Fibroblast of skin of right biceps (primary cell): ENCODE measurements at places on chromosomes 11 and 22.

GRCh38 chr11:36091256-36091811 is 147.5 kb downstream of the LDLRAD3 start:
- peak; percentile 53 for DNase-seq

DNA sequence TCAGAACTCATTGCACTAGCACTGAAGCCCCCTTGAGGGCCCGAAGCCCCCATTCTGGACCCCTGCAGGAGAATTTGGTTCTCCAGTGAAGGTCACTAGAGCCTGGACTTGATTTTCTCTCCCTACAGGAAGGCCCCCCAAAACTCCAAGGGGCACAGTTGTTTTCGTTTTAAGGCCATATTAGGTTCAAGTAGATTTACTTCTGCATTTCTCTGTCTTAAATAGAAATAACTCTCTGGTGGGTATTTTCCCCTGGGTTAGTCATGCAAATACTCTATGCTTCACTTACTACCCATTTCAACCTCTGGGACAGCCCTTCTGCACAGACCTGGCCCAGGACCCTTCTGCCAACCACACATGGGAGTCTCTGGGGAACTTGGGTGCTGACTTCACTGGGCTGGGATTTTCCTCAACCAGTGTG is 41.6 kb downstream of the WEE1 start:
- peak; percentile 31 for DNase-seq

DNA sequence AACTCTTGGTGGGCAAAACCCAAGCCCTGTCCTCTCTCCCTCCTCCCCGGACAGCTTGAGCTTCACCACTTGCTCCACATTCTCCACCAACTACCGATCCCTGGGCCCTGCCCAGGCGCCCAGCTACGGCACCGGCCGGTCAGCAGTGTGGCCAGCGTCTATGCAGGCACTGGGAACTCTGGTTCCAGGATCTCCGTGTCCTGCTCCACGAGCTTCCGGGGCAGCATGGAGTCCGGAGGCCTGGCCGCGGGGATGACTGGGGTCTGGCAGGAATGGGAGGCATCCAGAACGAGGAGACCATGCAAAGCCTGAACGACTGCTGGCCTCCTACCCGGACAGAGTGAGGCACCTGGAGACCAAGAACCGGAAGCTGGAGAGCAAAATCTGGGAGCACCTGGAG is 68.9 kb upstream of the RTL6 start:
- DNase-seq: no peak

- no peak for DNase-seq
These were observed 2.2 kb upstream of the SIGIRR start for GRCh38 chr11:416757-417621.

- DNase-seq: peak; percentile 65
These were observed 497 bp upstream of the SYT12 start for GRCh38 chr11:67022341-67022933.

- peak; percentile 38 for DNase-seq
These were observed 25.7 kb downstream of the DRD4 start for GRCh38 chr11:662689-663274.

DNA sequence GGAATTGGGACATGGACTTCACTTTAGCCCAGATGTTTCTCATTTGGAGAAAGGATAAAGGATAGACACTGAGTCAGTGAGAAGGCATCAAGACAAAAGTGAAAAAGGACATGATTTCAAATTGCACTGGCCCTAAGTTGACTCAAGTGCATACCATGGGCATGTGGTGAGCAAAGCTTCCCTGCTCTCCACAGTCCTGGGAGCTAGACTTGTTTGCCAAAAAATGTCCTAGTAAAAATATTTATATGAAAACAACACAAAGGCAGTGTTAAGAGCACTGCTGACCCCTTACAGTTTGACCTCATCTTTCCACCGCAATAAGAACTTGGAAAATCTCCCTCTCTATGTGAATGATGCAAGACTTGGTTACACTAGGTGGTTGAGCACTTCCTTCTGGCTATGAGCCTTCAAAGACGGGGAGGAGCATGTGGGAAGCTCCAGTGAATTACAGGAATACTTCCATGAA is 46.5 kb upstream of the FIBIN start:
- peak; percentile 100 for DNase-seq

- no peak for DNase-seq
These were observed 393.1 kb upstream of the NARS2 start for GRCh38 chr11:78967811-78968210.

- DNase-seq: peak; percentile 55
These were observed 10.9 kb downstream of the ACO2 start for GRCh38 chr22:41479671-41480396.

GRCh38 chr11:32374261-32374711 is 61.1 kb downstream of the WT1 start:
- DNase-seq: peak; percentile 37

GRCh38 chr11:113065330-113065729 is 104.1 kb downstream of the NCAM1 start:
- no peak for DNase-seq

DNA sequence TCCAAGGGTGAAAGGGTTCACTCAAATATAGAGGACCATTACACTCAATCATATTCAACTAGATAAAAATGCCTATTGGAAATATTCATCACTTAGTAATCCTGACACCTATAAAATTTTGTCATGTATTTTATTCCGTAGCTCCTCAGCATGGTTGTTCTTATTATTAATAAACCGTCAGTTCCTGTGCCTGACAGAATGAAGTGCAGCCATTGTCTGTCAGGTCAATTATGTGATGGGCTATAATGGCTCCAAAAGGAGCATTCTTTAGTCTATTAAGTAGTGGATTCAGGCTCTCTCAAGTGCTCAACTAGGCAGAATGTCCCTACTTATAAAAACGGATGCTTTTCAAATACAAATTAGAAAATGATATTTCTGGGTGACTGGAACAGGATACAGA is 916.1 kb upstream of the ANO3 start:
- DNase-seq: no peak
